Lower lobe of right lung (tissue), 2 donors: ENCODE measurements at places on chromosomes 12 and 14.

DNA sequence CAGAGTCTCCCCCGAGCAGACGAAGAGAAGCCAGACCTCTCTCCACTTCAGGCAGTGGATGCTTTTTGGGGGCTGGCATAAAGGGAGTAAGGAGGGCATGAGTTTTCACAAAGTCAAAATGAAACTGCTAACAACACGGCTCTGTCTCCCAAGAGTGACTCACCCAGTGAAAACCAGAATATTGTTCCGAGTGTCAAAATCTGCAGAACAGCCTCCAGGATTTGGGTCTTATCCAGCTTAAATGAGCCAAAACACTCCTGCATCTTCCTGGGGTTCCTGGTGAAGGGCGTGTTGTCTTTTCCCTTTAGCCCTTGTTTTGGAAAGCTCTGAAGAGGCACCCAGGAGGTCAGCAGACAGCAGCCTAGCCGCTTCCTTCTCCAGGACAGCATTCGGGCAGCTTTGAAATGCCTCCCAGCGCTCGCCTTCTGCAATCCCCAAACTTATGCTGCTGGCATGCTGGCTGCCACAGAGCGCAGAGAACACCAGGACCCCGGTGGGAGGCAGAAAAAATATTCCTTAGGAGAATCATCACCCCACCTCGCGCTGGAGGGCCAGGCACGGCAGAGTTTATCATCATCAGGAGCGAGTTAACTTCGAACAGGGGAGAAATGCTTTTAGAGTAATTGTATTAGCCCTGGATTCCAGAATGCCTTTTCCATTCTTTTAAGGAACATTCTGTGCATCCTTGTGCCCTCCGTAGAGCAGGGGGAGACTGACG lies 117.7 kb upstream of the NCOR2 start:
- peaks cover 78% of the 10 kb centered on the region for H3K4me1 ChIP-seq
- no peaks in the 10 kb centered on the region for H3K27me3 ChIP-seq
- H3K27ac ChIP-seq = peak overlapping the region; percentile 68
- peak overlapping the region; percentile 17 for H3K4me3 ChIP-seq

DNA sequence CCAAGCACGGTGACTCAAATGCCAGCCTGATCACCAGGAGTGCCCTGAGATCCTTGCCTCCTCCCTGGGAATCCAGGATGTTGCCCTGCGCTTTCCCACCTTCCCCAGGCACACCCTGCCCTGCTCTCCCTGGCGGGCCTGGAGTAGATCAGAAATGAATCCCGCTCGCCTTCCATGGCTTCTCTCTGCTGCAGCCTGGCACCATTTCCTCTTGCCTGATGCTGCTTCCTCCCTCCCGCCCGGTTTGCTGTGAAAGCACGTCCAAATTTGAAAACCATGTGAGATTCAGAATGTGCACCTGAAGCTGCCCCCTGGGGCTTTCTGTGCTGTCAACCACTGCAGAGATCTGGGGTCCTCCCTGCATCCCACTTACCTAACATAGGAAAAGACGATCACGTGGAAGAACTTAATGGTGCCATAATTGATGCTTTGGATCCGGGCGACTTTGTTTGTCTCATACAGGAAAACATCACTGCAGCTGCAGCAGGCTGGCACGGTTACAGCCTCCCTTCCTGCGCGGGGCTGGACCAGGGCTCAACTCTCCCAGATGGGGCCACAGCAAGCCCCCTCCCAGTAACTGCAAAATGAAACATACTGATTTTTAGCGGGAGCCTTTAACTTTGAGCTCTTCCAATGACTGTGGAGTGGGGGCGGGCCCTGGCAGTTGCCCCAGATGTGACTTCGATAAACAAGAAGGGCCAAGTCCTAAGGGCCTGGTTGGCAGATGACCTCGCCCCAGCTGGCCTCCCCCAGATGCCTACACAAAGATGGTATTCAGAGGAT lies 24.9 kb upstream of the C12orf76 start:
- H3K27ac ChIP-seq = peak overlapping the region; percentile 46
- peak; percentile 59 for DNase-seq
- no peaks in the 10 kb centered on the region for H3K27me3 ChIP-seq
- no peaks in the 10 kb centered on the region for H3K36me3 ChIP-seq
- peak overlapping the region; percentile 52 for H3K4me3 ChIP-seq

- H3K36me3 ChIP-seq = peaks cover 77% of the 10 kb centered on the region
- H3K27ac ChIP-seq = no peak overlapping the region
- no peak overlapping the region for H3K4me3 ChIP-seq
These were observed 199.5 kb downstream of the ANO6 start for GRCh38 chr12:45415393-45415817.

GRCh38 chr14:51401272-51401671 lies 161.2 kb downstream of the TMX1 start:
- no peak for DNase-seq
- H3K27me3 ChIP-seq = no peaks in the 10 kb centered on the region
- peaks cover 5% of the 10 kb centered on the region for H3K4me1 ChIP-seq
- no peak overlapping the region for H3K4me3 ChIP-seq
